AML-193 (cell line): ENCODE measurements at places on chromosomes 4 and X.

GRCh38 chrX:124098089-124098488, 136.6 kb downstream of the STAG2 start:
- peak; percentile 16 for DNase-seq

GRCh38 chr4:102778720-102779119, 18.0 kb upstream of the MANBA start:
- DNase-seq: no peak

DNA sequence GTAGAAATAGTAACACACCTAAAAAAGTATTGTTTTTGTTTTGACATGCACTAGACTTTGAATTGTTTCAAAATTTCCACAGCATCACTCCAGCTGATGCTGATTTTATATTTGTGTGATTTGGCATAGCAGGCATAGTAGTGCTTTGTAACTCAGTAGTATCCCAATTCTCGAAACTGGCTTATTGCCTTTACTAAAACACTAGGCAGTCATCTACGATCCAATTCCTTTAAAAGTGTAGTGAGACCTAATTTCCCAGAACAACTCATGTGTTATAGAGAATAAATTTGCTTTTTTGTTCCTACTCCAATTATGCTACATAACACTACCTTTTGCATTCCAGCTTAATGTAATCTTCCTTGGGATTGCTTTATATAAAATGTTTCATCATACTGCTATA, 797.7 kb downstream of the ADGRL3 start:
- DNase-seq: no peak

DNA sequence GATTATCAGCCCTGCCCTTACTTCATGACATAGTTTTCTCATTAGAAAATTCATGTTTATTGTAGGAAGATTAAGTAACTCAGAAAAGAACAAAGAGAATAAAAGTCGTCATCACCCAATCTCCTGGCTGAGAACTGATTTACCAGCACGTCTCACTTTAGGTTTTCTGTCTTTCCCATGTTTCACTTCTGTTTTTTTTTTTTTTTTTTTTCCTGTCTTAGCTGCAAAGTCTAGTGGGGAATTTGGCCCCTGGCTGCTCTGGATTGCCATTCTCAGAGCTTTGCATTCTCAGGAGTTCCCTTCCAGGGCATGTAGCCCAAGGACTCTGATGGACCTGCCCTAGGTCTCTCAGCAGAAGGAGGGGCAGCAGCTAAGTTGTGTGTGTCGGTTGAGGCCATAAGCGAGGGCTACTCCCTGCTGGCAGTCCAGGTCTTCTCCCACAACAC, 57.8 kb downstream of the TMEM131L start:
- DNase-seq: no peak

DNA sequence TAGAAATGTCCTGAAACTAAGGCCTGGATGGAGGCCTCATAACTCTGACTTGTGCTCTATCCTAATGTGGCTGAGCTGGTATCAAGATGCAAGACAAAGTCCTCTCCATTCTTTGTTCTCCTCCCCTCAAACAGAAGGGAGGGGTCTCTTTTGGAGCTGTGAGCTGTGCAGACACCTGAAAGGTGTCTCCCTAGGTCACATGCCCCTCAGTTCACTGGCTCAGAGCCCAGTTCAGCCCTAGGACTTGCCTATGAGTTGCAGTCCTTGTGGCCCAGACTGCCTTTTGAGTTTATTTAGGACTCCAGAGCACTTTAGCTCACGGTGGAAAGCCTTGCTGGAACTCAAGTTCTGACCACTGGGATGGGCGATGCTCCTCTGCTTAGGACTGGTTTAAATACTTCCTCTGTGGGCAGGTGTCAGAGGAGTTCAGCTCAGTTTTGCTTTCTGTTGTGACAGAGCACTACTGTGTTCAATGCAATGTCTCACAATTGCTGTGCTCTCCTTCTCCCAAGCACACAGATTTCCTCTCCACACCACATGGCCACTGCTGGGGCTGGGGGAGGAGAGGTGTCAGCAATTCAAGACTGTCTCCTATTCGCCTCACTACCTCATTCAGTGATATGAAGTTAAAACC, 84.8 kb upstream of the ZNF827 start:
- no peak for DNase-seq

GRCh38 chr4:77595364-77595973, 10.2 kb upstream of the CXCL13 start:
- DNase-seq: no peak

GRCh38 chrX:11100281-11101035, 10.7 kb upstream of the HCCS start:
- DNase-seq: no peak
